Right ventricle myocardium superior (tissue), 1 donor: ENCODE measurements at places on chromosomes 3 and 15. TPM values are rescaled to one million over a fixed set of nuclear protein-coding genes. Genes with fewer than 3 reads are reported as not detected.

DNA sequence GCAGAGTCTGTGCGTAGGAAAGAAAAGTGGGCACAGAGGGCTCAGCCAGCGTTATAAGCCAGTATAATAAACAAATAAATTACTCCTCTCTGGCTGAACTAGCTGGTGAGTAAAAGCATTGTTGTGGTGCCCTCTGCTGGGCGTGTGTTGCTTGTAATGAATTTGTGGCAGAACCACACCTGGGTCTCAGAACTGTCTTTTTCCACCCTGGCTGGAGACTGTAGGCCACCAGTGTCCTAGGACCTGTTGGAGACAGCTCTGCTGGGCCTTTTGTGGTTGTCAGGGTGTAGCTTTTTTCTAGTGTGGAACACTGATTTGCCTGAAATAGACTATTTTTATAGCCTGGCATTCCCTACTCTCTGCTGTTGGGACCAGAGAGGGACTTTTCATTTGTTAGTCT is 130.5 kb upstream of the EIF1B start:
- peak; percentile 81 for DNase-seq

- DNase-seq, result no peak
These were observed 786.7 kb upstream of the EPHA6 start for GRCh38 chr3:96027718-96028117.

DNA sequence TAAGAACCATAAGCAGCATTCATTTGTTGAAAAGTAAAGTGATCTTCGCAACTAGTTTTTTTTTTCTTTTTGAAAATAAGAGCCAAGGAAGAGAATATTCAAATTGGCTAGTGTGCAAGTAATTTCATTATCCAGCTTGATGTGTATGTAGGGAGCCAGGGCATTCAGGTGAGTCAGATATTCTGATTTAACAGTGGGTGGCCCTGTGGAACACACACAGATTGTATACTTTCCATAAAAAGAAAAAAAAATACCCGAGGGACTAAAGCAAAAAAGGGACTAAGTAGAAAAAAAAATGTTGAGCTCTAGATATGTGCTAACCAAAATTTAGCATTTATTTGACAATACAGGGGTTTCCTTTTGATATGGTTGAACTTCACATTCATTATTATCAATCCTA is 96.9 kb upstream of the ROPN1 start:
- DNase-seq, result no peak

GRCh38 chr3:43892526-43892925 is 201.8 kb downstream of the ABHD5 start:
- DNase-seq, result no peak

The STXBP5L gene
- total RNA-seq, result not detected

The SPTSSB gene
- total RNA-seq, result not detected

The KBTBD12 gene
- 29.4 TPM for total RNA-seq
